Ovary (tissue), 10 donors: ENCODE measurements at places on chromosomes 3 and 15.

DNA sequence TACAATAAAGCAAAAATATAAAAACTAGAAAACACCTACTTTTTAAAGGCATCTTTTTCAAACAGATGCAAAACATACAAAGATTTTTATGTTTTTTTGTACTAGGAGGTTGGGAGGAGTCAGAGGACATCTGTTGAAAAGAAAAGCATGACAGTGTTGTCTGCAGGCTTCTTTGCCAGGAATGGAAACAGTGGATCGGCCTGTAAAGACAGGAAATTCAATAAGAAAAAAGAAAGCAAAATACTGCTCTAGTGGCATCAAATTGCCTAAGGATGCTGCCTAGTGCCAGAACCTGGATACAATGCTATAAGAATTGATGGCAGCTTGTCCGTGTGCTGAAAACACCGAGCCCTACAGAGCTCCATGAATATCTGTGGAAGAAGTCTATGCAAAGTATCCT, 69.9 kb downstream of the TBC1D5 start:
- DNase-seq, result no peak

DNA sequence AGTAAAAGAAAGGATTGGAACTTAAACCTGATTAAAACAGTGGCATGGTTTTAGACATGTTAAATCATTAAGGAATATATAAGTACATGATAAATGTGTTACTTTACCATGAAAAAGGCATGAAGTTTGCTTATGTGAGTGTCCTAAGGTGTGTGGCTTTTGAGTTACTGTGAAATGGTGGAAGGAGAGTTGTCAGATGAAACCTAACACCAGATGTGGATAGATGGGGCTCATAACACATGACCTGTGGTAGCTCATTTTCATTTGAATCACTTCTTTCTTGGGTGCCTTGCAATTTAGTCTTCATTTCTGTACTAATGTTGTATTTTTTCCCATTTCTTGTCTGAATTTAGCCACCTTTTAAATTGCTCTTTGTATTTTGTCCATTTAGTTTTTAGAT, 13.0 kb downstream of the MEF2A start:
- DNase-seq, result no peak

GRCh38 chr3:130850044-130850797, 43.7 kb upstream of the ATP2C1 start:
- no peak for DNase-seq

- DNase-seq, result no peak
Observed at GRCh38 chr3:48233542-48233941, 7.4 kb upstream of the ZNF589 start.

- DNase-seq, result no peak
Observed at GRCh38 chr15:92947071-92947730, 47.1 kb downstream of the CHD2 start.

DNA sequence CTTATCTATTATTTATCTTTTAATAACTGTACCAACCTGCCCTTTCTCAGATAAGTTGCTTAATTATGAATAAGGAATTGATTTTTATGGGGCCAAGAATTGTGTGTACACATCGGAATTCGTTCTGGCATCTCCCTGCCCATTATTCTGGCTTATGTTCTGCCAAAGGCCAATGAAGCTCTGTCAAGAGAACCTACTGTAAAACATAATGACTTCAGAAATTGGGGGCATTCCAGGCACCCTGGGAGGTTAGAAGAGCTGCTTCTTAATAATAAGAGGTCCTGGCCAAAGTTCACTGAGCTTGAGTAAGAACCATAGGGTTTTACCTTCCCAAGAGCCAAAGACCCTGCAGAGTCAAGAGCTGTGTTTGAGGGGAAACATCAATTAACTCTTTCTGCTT, 261.7 kb downstream of the SLC9A9 start:
- DNase-seq, result no peak
